Activated naive CD8-positive, alpha-beta T cell treated with anti-CD3 and anti-CD28 coated beads, Interleukin-2, amount 10 ng/mL, durations not matched to agents 7 days and 5 days (primary cell): ENCODE measurements at places on chromosomes 7 and 10.
A peak's percentile ranks its signal among the peaks of the same experiment; 100 is the strongest.

- DNase-seq: no peak
Observed at GRCh38 chr10:85445702-85446101, 920.9 kb downstream of the GRID1 start.

DNA sequence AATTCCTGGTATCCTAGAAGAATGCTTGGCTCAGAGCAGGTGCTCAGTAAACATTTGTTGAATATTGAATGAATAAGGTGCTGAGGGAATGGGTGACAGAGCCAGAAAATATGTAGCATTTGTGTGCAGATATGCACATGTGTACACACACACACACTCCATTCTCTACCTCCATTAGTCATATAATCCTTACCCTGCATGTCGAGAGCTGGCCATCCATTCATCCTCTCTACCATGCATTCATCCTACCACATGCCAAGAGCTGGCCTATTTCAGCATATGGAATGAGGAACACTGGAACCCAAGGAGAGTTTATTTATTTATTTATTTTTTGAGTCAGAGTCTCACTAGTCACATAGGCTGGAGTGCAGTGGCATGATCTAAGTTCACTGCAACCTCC lies 284.8 kb downstream of the PLXNA4 start:
- no peak for DNase-seq

GRCh38 chr10:132993271-132994184 lies 51.2 kb upstream of the CFAP46 start:
- DNase-seq: no peak

DNA sequence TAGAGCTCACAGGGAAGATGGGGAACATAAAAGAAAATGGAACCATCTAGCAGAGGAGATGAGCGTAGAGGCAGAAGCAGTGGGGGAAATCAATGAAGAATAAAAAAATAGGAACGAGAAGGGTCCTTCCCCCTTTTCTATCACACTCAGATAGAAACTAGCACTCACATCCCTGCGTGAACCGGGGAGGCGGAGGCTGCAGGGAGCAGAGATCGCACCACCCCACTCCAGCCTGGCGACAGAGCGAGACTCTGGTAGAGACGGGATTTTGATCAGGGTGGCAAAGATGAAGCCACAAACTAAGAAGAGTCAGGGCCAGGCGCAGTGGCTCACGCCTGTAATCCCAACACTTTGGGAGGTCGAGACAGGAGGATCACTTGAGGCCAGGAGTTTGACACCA lies 64.7 kb upstream of the ECHDC3 start:
- no peak for DNase-seq

DNA sequence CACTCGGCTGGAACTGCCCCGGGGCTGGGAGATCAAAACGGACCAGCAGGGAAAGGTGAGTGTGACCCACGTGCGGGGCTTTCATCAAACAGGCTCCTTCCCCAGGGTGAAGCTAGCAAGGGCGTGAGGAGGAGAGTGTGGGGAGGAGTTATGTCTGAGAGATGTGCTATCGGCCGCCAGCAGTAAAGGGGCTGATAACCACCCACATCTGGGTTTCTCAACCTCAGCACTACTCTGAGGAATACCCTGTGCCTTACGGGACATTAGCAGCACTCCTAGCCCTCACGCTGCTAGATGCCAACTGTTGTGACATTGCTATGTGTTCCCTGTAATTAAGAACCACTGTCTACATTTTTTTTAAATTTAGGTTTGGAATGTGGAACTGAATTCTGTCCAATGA lies 113.9 kb upstream of the STK17A start:
- DNase-seq: no peak

- no peak for DNase-seq
Observed at GRCh38 chr7:127910670-127911069, 120.6 kb downstream of the LRRC4 start.

- DNase-seq: no peak
Observed at GRCh38 chr10:97823734-97824133, 25.9 kb upstream of the GOLGA7B start.

GRCh38 chr10:100827819-100828737 lies 82.7 kb downstream of the PAX2 start:
- DNase-seq: peak; percentile 64

GRCh38 chr10:3231951-3232730 lies 59.6 kb upstream of the PITRM1 start:
- DNase-seq: no peak
